ENCODE measurements at places on chromosomes 5 and 9. TPM values are rescaled to one million over a fixed set of nuclear protein-coding genes. Genes with fewer than 3 reads are reported as not detected.

SLC1A3 gene
- 57.7 TPM for total RNA-seq

GRCh38 chr5:54862036-54862435, 123.4 kb downstream of the ESM1 start:
- DNase-seq, result no peak

DNA sequence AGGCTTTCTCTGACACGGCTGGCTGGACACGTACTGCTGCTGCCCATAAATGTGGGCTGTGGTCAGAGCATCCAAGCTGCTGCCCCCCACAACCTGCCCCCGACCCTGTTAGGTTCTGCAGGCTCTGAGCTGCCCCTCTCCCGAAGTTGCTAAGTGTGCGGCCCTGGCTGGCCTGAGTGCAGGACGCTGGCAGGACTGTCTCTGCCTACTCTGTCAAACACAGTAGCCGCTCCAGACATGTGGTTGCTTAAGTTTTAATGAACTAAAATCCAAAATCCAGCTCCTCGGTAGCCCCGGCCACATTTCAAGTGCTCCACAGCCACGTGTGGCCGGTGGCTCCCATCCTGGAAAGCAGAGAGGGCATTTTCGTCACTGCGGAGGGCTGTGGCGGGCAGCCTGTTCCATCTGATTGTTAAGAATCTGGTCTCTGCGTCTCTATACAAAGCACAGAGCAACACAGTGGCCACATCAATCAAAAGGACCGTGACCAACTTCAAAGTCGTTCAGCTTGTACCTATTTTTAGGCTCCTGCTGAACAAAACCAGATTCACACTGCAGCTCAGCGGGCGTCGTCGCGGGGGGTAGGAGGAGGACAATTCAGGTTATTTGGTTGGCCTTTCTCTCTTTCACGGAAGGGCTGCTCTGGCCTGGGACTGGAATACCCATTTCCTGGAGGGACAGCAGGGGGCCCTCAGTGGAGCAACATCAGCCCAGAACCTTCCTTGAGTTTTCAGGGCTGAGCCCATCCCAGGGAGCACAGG, 68.9 kb downstream of the PTCH1 start:
- DNase-seq, result peak; percentile 12

DNA sequence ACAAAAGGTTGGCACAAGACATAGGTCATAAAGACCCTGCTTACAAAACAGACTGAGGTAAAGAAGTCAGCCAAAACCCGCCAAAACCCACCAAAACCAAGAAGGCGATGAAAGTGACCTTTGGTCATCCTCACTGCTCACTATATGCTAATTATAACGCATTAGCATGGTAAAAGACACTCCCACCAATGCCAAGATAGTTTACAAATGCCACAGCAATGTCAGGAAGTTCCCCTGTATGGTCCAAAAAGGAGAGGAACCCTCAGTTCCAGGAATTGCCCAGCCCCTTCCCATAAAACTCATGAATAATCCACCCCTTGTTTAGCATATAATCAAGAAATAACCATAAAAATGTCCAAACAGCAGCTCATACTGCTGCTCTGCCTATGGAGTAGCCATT, 27.7 kb downstream of the MLLT3 start:
- DNase-seq, result no peak

DNA sequence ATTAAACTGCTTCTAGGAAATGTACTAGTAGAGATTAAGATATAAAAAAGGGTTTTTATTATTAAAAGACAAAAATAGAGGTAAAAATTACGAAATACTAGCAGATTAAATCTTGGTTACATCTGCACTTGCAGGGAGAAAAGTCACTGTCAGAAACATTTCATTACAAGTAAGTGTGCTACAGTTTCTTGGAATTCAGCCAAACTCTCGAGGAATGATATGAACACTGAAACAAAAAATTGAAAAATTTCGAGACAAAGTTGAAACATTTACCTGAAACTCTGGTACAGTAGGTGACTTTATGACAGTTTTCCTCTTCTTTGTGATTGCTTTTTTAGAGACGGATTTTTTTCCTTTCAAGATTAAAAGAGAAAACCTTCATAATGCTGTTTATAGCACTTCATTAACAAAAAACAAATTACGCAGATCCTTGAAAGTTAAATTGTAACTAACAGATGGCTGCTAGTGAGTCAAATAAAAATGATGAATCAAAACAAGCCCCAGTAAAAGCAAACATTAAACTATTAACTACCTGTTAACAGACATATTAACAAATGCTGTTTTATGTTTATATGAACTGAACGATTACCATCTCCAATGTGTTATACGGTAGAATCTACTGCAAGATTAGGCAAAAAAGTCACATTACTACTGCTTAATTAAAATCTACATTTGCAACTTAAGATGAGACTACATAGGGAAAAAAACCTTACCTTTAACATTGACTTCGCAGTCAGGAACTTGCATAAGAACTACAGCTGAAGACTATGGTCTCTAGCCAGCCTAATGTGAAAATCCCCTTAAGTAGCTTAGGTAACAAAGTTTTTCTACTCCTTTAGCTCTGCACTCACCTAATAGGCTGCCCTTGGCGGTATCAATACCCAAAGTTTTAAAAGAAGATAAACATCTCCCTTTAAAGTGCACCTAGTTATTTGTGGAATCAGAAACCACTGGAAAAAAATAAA, 61.4 kb downstream of the RANBP6 start:
- no peak for DNase-seq

GRCh38 chr5:95554331-95554646, 488 bp downstream of the SKIC3 start:
- no peak for DNase-seq

MAMDC2 gene
- 11.6 TPM for total RNA-seq
